ENCODE measurements at places on chromosomes 5 and 9. TPM values are rescaled to one million over a fixed set of nuclear protein-coding genes. Genes with fewer than 3 reads are reported as not detected.

DNA sequence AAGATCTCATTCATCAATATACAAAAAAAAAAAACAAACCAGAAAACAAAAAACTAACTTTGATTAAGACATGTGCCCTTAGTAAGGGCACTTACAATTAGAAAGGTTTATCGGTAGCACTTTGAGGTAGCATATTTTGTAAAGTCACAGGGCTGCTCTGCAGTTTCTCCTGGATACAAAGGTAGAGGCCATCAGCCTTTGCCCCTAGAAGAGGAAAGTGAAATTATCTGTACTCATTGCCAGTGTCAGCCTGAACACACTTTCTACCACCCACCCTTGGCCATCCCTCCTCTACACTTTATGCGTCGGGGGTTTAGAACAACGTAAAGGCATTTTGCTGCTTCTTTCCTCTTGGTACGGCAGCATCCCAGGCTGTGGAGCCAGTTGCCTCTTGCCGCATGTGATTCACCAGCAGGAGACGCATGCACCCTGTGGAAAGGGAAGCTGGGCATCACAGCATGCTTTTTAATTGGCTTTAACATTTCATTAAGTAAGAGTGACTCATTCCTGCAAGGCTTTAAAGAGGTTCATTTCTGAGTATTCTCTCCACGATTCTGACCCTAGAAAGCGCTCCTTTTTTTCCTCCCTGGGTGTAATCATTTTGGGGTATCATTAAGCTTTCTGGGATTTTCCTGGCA, 84.6 kb downstream of the CEMIP2 start:
- peak; percentile 19 for DNase-seq
- H3K36me3 ChIP-seq, result no peaks in the 10 kb centered on the region
- no peaks in the 10 kb centered on the region for H3K27me3 ChIP-seq
- H3K4me1 ChIP-seq, result no peaks in the 10 kb centered on the region
- no peak overlapping the region for H3K4me3 ChIP-seq

Gene ADRB2
- 29.0 TPM for total RNA-seq

DNA sequence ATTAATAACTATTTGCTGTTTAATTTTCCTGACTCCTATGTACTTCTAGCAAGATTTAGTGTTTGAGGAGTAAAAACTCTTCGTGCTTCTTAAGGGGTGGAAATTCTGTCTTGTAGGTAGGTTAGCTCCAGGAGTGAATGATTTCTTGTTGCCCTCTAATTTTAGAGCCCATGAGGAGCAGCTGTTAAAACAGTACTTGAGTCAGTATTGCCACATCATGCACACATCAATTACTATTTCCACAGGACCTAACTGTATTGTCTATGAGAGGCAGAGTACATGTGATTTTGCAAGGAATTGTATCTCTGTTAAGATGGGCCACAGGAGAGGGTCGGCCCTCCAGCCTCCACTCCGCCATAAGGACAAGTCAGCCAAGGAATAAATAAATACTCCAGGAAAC, 91.2 kb downstream of the PDZD2 start:
- no peak for DNase-seq
- no peak overlapping the region for H3K4me3 ChIP-seq
- no peaks in the 10 kb centered on the region for H3K27me3 ChIP-seq
- no peaks in the 10 kb centered on the region for H3K36me3 ChIP-seq

GRCh38 chr9:109941771-109942170, 161.8 kb downstream of the PALM2AKAP2 start:
- no peaks in the 10 kb centered on the region for H3K36me3 ChIP-seq
- H3K27ac ChIP-seq, result no peak overlapping the region
- no peaks in the 10 kb centered on the region for H3K4me1 ChIP-seq
- no peak for DNase-seq
- no peak overlapping the region for H3K4me3 ChIP-seq

- peak; percentile 45 for DNase-seq
- no peaks in the 10 kb centered on the region for H3K4me1 ChIP-seq
Observed at GRCh38 chr9:8660383-8660782, 860.8 kb upstream of the DMAC1 start.

- no peak for DNase-seq
- H3K4me3 ChIP-seq, result no peak overlapping the region
- H3K27me3 ChIP-seq, result no peaks in the 10 kb centered on the region
- no peaks in the 10 kb centered on the region for H3K36me3 ChIP-seq
Observed at GRCh38 chr9:95307538-95307937, 10.0 kb downstream of the FANCC start.

Gene IGFBPL1
- total RNA-seq, result 14.3 TPM

DNA sequence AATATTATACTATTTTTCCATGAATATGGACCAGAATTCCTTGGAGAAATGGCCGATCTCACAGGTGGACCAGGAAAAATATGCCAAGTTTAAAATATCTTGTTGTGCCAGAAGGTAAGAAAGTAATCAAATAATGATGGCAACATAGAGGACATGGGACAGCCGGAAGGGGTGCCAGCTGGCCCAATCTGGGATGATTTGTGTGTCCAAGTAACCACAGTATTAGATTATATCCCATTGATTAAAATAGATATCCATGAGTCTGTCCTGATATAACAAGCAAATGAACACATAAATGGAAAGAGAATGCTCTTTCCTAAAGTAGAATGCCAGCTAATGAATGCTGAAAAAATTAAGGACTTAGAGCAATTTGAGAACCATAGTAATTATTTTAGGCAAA, 39.6 kb upstream of the ANKRD55 start:
- H3K27me3 ChIP-seq, result no peaks in the 10 kb centered on the region
- no peaks in the 10 kb centered on the region for H3K36me3 ChIP-seq
- H3K4me1 ChIP-seq, result no peaks in the 10 kb centered on the region
- H3K27ac ChIP-seq, result no peak overlapping the region
- no peak for DNase-seq

GRCh38 chr9:91332546-91333231, 29.0 kb downstream of the AUH start:
- H3K27me3 ChIP-seq, result no peaks in the 10 kb centered on the region
- H3K27ac ChIP-seq, result no peak overlapping the region
- H3K4me3 ChIP-seq, result no peak overlapping the region
- no peaks in the 10 kb centered on the region for H3K4me1 ChIP-seq
- no peak for DNase-seq
- no peaks in the 10 kb centered on the region for H3K36me3 ChIP-seq

DNA sequence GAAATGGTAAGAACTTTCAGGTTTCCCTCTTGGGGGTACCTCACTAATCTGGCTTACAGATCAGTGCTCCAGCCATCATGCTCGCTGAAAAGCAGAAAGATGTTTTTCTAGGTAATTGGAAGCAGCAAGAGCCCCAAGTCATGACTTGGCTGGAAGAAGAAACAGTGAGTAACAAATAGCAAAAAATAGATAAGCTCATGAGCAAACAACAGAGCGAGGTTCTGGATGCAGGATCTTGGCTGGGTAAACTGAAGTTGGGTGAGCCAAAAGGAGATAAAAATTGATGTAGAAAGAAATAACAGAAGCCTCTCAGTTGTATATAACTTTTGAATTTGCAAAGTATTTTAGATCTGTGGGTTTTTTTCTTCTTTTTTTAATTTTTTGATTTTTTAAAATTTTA, 110.1 kb downstream of the INSYN2B start:
- H3K27ac ChIP-seq, result no peak overlapping the region
- H3K4me1 ChIP-seq, result no peaks in the 10 kb centered on the region
- DNase-seq, result no peak
- no peaks in the 10 kb centered on the region for H3K36me3 ChIP-seq
- H3K27me3 ChIP-seq, result no peaks in the 10 kb centered on the region

DNA sequence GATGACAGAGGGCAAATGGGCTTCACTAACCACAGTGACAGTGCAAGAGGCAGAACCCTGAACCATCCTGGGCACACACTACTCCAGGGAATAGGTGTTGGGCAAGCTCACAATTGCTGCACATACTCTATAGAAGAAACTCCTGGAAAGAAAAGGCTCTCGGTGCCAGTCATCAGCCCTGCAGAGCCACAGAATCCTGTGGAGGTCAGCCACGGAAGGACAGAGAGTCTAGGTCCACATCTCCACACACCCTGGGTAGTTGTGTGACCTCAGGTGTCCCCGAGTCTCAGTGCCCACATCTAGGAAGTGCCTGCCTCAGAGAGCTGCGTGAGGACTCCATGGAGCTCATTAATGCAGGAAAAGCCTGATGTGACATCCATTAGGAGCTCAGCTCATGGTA, 16.0 kb upstream of the ANGPTL2 start:
- H3K27me3 ChIP-seq, result no peaks in the 10 kb centered on the region
- H3K36me3 ChIP-seq, result no peaks in the 10 kb centered on the region
- no peak overlapping the region for H3K27ac ChIP-seq
- DNase-seq, result no peak

DNA sequence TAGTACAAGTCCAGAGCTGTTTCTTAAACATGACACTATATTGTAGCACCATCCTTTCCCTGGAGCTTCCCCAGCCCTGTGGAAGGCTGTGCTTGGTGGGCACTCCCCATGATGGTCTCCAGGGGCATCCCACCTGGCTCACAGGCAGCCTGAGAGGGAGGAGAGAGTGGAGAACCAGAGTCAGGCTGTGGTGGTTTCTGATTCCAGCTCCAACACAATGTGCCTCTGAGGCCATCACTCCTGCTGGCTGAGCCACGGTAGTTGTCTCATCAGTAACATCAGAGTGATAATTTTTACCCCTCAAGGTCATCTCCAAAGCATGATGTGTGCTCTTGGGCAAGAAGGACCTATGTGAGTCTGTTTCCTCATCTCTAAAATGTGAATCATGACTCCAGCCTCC, 398.0 kb downstream of the CDK5RAP2 start:
- H3K36me3 ChIP-seq, result no peaks in the 10 kb centered on the region
- H3K4me1 ChIP-seq, result no peaks in the 10 kb centered on the region
- DNase-seq, result no peak
- H3K4me3 ChIP-seq, result no peak overlapping the region

DNA sequence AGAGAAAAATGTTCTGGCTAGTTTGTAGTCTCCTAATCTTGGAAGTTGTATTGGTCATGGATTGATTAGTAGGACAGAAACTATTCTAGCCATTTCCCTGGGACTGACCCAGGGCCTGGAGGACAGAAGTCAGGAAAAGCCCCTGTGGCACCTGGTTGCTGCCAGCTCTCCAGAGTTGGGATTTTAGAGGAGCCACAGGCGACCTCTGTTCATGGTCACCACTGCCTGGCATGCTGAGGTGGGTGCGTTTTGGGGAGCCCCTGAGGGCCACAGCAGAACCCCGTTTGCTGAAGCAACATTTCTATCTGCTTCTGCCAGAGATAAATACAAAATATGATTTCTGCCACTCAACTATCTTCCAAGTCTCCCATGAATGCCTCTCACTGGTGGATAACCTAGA, 7.6 kb upstream of the MAPK9 start:
- no peaks in the 10 kb centered on the region for H3K4me1 ChIP-seq
- no peak for DNase-seq
- H3K27me3 ChIP-seq, result no peaks in the 10 kb centered on the region
- no peaks in the 10 kb centered on the region for H3K36me3 ChIP-seq
- no peak overlapping the region for H3K27ac ChIP-seq
- no peak overlapping the region for H3K4me3 ChIP-seq

Gene PDLIM4
- 50.2 TPM for total RNA-seq

Gene GABRP
- total RNA-seq, result 5.5 TPM

DNA sequence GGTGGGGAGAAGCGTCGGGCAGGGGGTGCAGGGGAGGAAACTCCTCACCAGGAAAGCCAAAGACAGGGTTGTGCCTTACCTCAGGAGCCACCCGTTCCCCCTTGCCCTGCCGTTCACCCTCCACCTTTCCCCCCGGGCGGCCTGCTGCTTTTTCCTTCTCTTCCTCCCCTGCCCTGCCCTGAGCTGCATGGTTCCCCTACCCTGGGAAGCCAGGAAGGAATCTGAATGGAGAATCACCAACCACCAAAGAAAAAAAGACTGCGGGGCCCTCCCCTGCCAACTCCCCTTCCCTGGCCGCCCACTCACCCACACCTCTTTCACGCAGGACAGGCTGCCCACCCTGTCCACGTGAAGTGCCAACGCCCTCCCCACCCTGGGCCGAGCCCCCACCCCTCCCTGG, 820 bp upstream of the NFX1 start:
- peak overlapping the region; percentile 72 for H3K4me3 ChIP-seq
- no peaks in the 10 kb centered on the region for H3K36me3 ChIP-seq

Gene SELENOP
- 228 TPM for total RNA-seq

Gene ACER2
- 11.1 TPM for total RNA-seq

Gene PCDHGB2
- total RNA-seq, result 5.3 TPM

DNA sequence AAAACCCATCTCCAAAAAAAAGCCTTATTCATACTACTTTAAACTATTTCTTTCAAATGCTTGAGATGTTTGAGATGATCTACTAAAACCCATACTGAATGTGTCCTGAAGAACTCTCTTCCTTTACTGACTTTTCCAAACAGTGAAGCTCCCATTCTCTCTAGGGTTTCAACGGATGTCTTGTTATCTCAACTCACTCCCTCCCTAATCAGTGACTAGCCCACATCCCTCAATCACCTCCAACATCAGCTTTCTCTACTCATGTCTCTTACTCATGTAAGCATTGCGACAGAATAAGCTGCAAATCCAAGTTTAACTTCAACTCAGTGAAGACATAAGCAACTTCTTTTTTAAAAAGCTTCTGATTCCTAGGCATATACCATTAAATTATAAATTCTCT, 42.1 kb downstream of the WDR41 start:
- no peaks in the 10 kb centered on the region for H3K36me3 ChIP-seq
- no peaks in the 10 kb centered on the region for H3K27me3 ChIP-seq
- peak overlapping the region; percentile 32 for H3K27ac ChIP-seq
- no peak overlapping the region for H3K4me3 ChIP-seq
- DNase-seq, result no peak
- no peaks in the 10 kb centered on the region for H3K4me1 ChIP-seq

GRCh38 chr5:10343486-10343885, 10.0 kb upstream of the MARCHF6 start:
- H3K4me1 ChIP-seq, result no peaks in the 10 kb centered on the region
- no peak for DNase-seq
- H3K27ac ChIP-seq, result no peak overlapping the region

- H3K27me3 ChIP-seq, result no peaks in the 10 kb centered on the region
- H3K4me1 ChIP-seq, result no peaks in the 10 kb centered on the region
- no peaks in the 10 kb centered on the region for H3K36me3 ChIP-seq
- no peak overlapping the region for H3K4me3 ChIP-seq
- no peak for DNase-seq
Observed at GRCh38 chr5:78806544-78806943, 158.0 kb upstream of the LHFPL2 start.

Gene SLC1A3
- total RNA-seq, result 12.7 TPM

GRCh38 chr5:111902436-111902835, 145.4 kb upstream of the NREP start:
- DNase-seq, result no peak
- no peak overlapping the region for H3K27ac ChIP-seq
- H3K4me3 ChIP-seq, result no peak overlapping the region
- no peaks in the 10 kb centered on the region for H3K27me3 ChIP-seq
- no peaks in the 10 kb centered on the region for H3K4me1 ChIP-seq

DNA sequence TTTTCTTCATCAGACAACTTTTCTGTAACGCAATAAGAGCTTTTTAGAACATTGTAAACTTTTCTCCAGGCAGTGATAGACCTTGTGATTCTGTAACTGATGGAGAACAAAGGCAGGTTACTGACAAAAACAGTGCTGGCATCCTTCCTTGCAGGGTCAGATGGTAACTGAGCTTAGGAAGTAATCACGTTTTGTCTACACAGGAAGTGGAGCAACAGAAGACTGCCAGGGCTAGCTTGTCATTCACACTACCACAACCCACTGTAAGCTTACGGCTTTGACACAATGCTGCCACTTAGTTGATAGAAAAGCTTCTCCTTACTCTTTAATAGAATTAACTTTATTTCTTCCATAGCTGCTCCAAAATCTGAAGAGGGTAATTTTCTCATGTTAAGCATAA, 46.8 kb downstream of the FBN2 start:
- no peaks in the 10 kb centered on the region for H3K27me3 ChIP-seq
- no peak overlapping the region for H3K27ac ChIP-seq
- no peaks in the 10 kb centered on the region for H3K36me3 ChIP-seq

GRCh38 chr5:137010226-137010625, 488.9 kb downstream of the SPOCK1 start:
- H3K4me3 ChIP-seq, result no peak overlapping the region
- H3K36me3 ChIP-seq, result no peaks in the 10 kb centered on the region
- no peak for DNase-seq
- H3K27ac ChIP-seq, result no peak overlapping the region
- H3K4me1 ChIP-seq, result no peaks in the 10 kb centered on the region

Measured in prostate gland (tissue), 2 donors.